ENCODE measurements at places on chromosomes 3 and 15.

DNA sequence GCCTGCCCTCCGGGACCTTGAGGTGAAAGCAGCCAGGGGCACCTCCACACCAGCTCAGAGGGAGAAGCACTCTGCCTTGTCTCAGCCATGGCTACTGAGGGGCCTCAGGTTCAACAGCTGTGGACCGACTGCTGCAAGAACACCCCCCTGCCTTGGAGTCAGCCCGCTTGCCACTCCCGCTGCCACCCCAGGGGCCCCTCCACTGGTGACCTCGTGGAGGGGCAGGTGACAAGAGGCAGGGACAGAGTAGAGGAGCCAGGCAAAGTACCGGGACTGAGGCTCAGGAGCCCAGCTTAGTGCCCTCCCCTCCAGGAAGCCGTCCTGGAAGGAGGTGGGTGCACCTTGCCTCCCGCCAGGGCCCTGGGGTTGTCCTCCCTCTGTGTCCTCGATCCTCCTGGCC lies 79.6 kb upstream of the RPL32 start:
- no peak for DNase-seq

DNA sequence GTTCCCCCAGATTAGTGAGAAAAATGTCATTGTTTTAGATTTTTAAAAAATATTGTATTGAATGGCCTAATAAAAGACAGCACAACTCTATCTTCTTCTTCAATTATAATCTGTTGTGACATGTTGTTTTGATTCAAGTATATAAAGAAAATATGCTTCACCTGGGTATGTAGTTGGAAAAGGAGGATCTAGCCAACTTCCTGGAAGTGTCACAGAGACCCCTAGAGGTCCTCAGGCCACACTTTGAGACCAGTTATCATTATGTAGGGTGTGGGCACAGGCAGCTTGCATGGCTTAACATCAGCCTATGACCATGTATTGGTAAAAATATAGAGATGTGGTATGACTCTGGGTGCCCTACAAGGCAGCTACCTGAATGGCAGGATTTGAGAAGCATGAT lies 14.7 kb upstream of the RYR3 start:
- DNase-seq, result no peak

- DNase-seq, result no peak
These were observed 181.3 kb upstream of the CTDSPL start for GRCh38 chr3:37680401-37680800.

- no peak for DNase-seq
These were observed 26.6 kb upstream of the ACAN start for GRCh38 chr15:88776646-88777045.

GRCh38 chr15:31197497-31198414 lies 96.2 kb upstream of the TRPM1 start:
- DNase-seq, result peak; percentile 46

DNA sequence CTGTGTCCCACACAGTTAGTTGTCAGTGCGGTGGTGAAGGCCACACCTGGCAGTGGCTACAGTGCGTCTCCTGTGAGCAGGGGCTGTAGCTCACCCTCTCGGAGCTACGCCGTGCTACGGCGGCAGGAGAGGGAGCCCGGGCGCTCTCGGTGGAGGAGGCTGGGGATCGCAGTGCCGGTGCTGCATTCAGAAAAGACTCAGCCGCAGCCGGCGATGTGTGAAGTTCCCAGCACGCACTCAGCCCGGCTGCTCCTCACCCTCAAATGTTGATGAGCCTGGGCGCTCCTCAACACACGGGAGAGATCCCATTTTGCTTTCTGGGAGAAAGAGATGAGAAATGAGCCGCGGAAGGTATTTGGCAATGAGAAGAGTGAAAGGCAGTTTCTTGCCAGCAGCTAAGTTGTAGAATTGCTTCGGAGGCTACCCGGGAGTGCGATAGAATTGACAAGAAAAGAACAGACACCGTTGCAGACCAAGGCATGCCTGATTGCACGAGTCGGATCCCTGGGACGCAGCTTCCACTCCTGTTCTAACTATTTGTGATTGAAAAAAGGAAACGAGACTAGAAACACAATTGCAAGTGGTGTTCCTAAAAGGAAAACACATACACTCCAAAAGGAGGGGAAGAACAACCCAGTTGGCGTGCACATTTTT lies at the start of gene UNC13C:
UNC13C (plus strand) TSS at position 189 of the 654 bp plus-strand sequence. CDS start 34,463 bp downstream, outside the sequence.
- no peak for DNase-seq

GRCh38 chr3:25355034-25355885 lies 72.8 kb upstream of the RARB start:
- no peak for DNase-seq

DNA sequence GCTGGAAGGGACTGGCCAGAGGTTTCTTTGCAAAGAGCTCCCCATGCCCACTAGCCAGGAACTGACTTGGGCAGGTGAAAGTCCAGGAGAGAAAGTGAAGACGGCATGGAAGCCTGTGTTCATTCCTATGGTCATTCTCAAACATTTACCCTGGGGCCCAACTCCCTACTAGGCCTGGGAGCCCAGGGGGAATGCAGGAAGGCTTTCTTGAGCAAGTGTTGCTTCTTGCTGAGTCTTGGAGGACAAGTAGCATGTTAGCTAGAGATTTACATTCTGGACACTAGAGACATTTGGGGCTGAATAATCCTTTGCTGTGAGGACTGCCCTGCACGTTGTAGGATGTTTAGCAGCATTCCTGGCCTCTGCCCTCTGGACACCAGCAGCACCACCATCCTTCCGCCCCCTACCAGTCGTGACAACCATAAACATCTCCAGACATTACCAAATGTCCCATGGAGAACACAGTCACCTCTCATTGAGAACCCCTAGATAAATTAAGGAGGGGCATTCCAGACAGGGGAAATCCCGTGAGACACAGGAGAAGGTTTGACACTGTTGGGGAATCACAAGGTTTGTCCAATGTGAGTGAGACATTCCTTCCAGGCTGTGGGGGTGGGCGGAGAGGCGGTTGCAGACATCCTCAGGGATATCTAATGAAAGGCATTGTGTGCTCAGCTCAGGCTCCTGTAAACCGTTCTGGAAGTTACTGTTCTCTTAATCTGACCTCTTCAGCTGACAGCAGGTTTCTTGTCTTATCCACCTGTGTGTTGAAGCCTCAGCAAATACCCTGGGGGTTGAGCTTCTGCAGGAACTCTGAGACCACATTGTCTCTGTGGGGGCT lies 236.2 kb downstream of the TLE3 start:
- DNase-seq, result no peak

DNA sequence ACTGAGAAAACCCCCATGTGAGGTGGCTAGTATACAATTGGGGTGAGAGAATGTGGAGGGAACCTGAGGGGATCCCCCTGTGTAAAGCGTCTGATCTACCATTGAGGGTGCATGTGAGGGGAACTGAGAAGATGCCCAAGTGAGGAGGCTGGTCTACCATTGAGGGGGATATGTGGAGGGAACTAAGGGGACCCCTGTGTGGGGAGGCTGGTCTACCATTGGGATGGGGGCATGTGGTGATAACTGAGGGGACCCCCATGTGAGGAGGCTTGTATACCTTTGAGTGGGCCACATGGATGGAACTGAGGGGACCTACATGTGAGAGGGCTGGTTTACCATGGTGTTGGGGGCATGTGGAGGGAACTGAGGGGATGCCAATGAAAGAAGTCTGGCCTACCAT lies 160.8 kb downstream of the FBLN2 start:
- DNase-seq, result no peak

DNA sequence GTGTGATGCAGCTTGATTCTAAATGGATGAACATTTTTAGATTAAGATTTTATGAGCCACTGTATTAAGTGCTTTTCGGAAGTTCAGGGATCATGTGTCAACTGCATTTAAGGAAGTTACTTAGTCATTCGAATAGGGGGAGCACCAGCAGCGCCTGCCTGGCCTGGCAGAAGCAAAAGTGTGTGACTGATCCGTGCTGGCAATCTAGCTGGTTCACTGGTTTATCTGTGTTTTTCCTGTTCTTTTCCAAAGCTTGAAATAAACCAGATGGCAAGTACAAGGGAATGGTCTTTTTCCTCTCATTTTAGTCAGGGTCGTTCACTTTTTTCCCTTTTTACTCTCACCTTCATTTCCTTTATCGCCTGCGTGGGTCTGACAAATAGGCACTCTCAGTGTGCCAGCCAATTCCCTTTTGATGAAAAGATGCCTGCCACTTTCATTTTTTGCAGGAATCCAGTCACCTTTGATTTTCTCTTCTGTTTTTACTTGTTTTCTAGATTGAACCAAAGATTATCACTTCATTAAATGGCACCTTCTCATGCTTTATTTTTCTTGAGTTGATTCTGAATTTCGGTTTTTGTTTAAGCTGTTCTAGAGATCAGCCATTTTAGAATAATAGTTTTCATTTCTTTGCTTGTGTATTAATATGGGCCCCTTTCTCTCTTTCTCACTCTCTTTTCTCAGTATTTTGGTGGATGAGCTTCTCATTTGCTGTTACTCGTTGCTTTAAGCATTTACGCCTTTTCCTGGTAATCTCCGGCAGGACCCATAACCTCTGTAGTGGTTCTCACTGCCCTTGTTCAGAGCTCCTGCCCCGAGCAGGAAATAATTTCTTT lies 2.8 kb downstream of the ABHD2 start:
- peak; percentile 37 for DNase-seq

- DNase-seq, result no peak
These were observed 7.2 kb upstream of the BNIP2 start for GRCh38 chr15:59696332-59696731.

- no peak for DNase-seq
These were observed 8.4 kb downstream of the RASL12 start for GRCh38 chr15:65059369-65059750.

GRCh38 chr3:151567477-151567876 lies 106.6 kb upstream of the IGSF10 start:
- no peak for DNase-seq

- no peak for DNase-seq
These were observed 68.3 kb upstream of the GLCE start for GRCh38 chr15:69092159-69092558.

DNA sequence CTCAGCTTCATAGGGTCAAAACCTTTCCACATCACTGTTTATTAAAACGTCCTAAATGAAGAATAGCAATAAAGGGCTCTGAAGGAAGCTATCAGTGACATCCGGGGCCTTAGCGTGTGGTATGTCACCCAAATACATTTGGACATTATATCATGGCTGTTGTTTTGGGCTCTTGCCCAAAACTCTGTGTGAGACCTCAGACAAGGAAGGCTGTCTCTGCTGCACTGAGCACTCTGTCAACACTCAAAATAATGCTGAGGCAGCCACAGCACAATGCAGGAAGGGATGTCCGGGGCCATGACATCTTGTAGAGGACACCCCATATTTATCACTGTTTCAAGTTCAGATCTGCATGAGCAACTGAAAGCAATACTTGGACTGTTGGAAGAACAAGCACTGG lies 293.8 kb upstream of the WNT5A start:
- no peak for DNase-seq

GRCh38 chr3:123724306-123724705 lies 139.5 kb upstream of the HACD2 start:
- no peak for DNase-seq

DNA sequence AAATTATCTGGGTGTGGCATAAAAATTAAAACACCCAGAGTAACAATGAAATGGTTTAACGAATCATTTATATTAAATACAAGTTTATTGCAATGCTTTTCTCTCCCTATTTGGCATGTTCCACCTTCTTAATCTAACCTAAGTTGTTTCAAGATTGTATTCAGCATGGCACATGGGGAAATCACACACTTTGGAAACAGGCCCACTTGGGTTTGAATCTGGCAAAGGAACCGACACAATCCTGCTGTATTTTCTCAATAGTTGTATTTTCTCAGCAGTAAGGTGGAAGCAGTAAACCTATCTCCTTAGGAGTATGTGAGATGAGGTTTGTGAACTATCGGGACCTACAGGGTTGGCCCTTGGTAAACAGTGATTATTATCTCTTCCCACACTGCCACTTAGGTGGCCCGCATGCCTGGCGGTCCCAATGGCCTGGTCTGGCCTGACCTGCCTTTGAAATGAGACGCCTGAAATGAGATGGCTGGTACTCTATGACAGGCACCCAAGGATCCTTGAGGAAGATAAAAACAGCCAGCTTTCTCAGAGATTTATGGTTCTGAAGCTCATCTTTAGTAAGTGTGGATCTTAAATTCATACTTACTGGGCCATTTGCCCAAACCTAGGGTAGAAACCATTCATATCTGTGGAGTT lies 45.3 kb upstream of the VILL start:
- DNase-seq, result no peak

- DNase-seq, result no peak
These were observed 94.6 kb downstream of the ZPLD1 start for GRCh38 chr3:102529452-102529851.

DNA sequence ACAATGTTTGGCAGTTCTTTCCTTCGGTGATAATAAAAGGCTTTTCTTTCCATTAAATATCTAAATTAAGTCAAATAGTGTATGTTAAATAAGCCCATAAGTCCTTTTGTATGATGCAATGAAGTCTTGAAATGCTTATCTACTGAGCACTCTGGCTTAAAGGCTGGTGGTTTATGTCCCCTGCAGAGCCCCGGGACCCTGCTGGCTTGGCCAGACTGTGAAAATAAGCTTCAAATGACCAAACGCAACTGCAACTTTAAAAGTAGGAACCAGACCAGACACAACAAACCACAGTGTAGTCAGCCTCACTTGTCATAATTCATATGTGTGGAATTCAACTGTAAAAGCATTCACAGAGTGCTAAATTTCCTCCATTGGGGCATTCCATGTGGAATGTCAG lies 72.5 kb downstream of the FOXP1 start:
- DNase-seq, result no peak

- no peak for DNase-seq
These were observed 2.1 kb upstream of the CHL1 start for GRCh38 chr3:194421-194820.

- DNase-seq, result no peak
These were observed 15.8 kb downstream of the EPHB1 start for GRCh38 chr3:134810850-134811249.

DNA sequence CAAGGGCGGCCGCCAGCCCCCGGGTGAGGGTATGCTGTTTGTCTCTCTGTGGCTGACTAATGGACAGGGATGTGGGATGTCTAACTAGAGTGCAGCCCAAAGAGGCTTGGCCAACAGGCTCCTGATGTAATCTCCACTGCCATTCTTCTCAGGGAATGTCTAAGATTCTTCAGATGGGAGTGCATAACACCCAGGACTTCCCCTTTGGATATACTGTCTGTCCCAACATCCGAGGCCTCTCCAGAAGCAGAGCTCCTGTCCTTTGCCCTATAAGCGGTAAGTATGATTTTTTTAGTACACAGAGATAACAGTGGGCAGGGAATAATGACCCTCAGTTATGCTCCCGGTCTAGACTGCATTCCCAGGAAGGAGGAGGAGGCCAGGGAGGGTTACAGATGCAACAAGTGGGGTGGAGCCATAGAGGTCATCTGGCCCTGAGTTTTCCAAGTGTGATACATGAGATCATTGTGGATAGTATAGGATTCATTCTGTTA lies 62.5 kb upstream of the SLCO2A1 start:
- no peak for DNase-seq

DNA sequence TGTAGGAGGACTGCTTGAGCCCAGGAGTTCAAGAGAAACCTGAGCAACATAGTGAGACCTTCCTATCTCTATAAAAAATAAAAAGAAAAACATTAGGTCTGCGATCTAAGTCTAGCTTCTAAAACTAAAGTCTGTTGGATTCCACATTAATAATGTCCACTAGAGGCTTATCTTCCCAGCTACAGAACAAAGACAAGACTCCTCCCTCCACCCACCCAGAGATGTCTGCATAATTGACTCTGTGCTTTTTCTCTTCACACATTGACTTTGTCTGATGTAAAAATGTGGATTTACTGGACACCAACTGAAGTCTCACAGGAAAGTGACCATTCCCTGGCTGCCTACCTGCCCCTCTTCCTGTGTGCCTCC lies 91.8 kb downstream of the ATP10A start:
- DNase-seq, result no peak

GRCh38 chr3:76859596-76859995 lies 180.3 kb upstream of the ROBO2 start:
- no peak for DNase-seq

- DNase-seq, result no peak
These were observed 28.8 kb upstream of the UACA start for GRCh38 chr15:70792171-70792573.
